ENCODE measurements at places on chromosomes 4 and X.

DNA sequence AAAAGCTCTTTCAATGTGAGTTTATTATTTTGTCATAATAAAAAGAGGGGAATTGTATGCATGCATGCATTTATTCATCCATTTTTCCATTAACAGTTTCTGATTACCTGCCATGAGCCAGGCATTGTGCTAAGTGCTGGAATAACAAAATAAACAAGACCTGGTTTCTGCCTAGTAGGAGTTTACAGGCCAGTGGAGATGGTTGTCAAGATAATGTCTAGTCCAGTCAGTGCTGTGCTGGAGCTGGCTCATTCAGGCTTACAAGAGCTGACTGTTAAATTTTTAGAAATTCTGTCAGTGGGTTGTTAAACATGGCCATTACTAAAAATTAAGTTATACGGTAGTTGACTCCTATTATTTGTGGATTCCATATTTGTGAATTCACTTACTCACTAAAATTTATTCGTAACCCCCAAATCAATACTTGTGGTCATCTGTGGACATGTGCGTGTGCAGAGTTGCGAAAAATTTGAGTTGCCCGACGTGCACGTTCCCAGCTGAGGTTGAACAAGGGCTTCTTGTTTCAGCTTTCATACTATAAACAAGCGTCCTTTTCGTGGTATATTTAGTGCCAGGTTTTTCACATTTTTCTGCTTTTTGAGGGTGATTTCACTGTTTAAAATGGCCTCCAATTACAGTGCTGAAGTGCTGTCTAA, 172.3 kb upstream of the RPS6KA3 start:
- H3K4me1 ChIP-seq = no peaks in the 10 kb centered on the region
- H3K36me3 ChIP-seq = no peaks in the 10 kb centered on the region
- H3K4me3 ChIP-seq = no peak overlapping the region

DNA sequence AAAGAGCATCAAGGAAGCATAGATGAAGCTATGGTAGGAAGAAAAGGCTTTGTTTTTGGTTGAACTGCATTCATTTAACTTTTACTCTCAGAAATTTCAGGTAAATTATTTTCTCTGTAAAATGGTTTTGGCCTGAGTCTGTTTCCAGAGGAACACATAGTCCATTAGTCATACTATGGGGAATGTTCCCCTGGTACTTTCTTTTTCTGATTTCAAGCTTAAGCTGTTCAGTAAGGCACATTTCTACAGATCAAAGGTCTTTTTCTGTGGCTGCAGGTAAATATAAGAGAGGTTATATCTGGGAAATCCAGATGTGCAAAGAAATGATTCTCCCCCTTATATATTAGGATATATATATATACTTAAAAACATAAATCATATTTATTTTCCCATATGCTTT, 1744.4 kb upstream of the ADGRL3 start:
- no peaks in the 10 kb centered on the region for H3K4me1 ChIP-seq
- H3K27me3 ChIP-seq = no peaks in the 10 kb centered on the region
- ATAC-seq = no peak
- no peaks in the 10 kb centered on the region for H3K36me3 ChIP-seq
- H3K27ac ChIP-seq = no peak overlapping the region

DNA sequence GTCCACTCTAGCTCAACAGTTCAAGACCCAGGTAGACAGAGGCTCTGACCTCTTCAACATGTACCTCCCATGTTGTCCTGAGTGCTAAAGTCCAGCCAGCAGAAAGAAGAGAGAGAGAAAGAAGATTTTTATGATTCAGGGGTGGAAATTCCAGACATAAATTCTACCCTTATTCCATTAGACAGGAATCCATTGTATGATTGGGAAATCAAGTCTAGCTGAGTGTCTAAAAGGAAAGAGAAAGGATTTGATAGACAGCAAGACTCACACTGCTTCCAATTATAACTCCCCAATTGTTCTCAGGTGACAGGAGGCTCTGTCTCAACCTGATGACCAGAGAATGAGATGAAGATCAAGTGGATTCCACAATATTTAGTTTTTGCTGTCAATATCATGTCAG, 27.9 kb upstream of the PGM2 start:
- no peak overlapping the region for H3K27ac ChIP-seq
- H3K4me1 ChIP-seq = no peaks in the 10 kb centered on the region
- ATAC-seq = no peak
- H3K4me3 ChIP-seq = no peak overlapping the region
- no peaks in the 10 kb centered on the region for H3K27me3 ChIP-seq

- H3K36me3 ChIP-seq = no peaks in the 10 kb centered on the region
- peak; percentile 62 for ATAC-seq
- no peak overlapping the region for H3K27ac ChIP-seq
- no peaks in the 10 kb centered on the region for H3K4me1 ChIP-seq
- H3K4me3 ChIP-seq = no peak overlapping the region
Observed at GRCh38 chrX:120213438-120214265, 37.0 kb upstream of the ZBTB33 start.

- no peak overlapping the region for H3K4me3 ChIP-seq
- H3K27me3 ChIP-seq = no peaks in the 10 kb centered on the region
- ATAC-seq = no peak
Observed at GRCh38 chr4:154686838-154687237, 57.0 kb upstream of the LRAT start.

- no peak overlapping the region for H3K4me3 ChIP-seq
- no peak for ATAC-seq
Observed at GRCh38 chr4:100146756-100147155, 43.5 kb downstream of the DDIT4L start.

- H3K27ac ChIP-seq = peak overlapping the region; percentile 34
- no peaks in the 10 kb centered on the region for H3K36me3 ChIP-seq
- peak overlapping the region; percentile 48 for H3K4me3 ChIP-seq
- H3K4me1 ChIP-seq = no peaks in the 10 kb centered on the region
- H3K27me3 ChIP-seq = no peaks in the 10 kb centered on the region
- no peak for ATAC-seq
Observed at GRCh38 chrX:150365990-150366911, 3.1 kb downstream of the MAMLD1 start.

DNA sequence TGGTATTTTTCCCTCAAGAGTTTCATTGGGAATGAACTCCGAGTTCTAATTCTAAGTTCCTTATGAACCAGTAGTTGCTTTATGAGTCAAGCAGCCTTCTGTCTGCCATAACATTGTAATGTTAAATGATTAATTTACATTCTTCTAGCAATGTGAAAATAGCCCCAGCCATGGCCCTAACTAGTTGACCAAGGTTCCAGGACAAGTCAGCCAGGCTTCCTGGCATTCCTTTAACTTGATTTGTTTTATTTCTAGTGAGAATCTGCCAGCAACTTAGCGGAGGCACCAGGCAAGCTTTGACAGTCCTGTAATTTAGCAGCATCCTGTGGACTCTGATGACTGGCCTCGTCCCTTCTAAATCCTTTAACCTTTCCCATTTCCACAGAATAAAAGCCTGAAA, 69.0 kb downstream of the GLRA2 start:
- H3K27me3 ChIP-seq = no peaks in the 10 kb centered on the region
- no peaks in the 10 kb centered on the region for H3K36me3 ChIP-seq
- H3K4me3 ChIP-seq = no peak overlapping the region
- no peaks in the 10 kb centered on the region for H3K4me1 ChIP-seq
